ENCODE measurements at places on chromosomes 16 and 17. TPM values are rescaled to one million over a fixed set of nuclear protein-coding genes. Genes with fewer than 3 reads are reported as not detected.

The CMC2 gene
- total RNA-seq = 43.3 TPM

GRCh38 chr17:8700546-8700945, 44.1 kb downstream of the CCDC42 start:
- H3K27ac ChIP-seq = no peak overlapping the region
- H3K4me3 ChIP-seq = no peak overlapping the region
- H3K36me3 ChIP-seq = no peaks in the 10 kb centered on the region
- H3K4me1 ChIP-seq = no peaks in the 10 kb centered on the region
- DNase-seq = no peak
- H3K27me3 ChIP-seq = no peaks in the 10 kb centered on the region

DNA sequence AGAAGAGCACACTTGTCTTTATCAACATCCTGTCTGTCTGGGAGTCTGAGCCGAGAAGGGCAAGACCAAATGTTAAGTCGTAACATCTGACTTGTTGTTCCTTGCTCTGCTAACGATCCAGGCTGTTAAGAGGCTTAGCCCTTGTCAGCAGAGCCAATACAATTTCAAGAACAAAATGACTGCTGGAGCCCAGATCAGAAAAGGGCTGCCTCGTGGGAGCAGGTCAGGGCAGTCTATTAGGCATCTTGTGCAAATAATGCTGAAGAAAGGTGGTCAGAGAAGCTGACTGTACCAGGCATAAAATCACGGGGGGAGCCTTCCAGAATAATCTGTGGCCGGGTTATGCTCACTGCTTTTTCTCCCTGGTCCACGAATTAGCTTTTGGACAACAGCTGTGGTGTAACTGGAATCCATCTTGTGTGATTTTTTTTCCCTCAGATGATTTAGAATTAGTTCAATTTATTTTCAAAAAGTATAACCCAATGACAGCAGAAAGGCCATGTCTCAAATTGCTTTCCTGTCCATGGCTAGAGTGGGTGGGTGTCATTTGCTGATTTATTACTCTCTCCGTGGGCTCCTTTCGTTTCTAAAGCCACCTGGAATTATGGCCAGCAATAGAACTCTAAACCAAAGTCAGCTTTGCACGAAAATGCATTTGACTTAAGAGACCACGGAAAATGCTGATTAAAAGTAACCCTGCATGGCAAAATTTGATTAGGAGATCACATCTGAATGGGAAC, 221.1 kb upstream of the HSBP1 start:
- no peaks in the 10 kb centered on the region for H3K36me3 ChIP-seq
- no peaks in the 10 kb centered on the region for H3K4me1 ChIP-seq
- no peaks in the 10 kb centered on the region for H3K27me3 ChIP-seq
- H3K27ac ChIP-seq = no peak overlapping the region

The P2RX5 gene
- 1.6 TPM for total RNA-seq

DNA sequence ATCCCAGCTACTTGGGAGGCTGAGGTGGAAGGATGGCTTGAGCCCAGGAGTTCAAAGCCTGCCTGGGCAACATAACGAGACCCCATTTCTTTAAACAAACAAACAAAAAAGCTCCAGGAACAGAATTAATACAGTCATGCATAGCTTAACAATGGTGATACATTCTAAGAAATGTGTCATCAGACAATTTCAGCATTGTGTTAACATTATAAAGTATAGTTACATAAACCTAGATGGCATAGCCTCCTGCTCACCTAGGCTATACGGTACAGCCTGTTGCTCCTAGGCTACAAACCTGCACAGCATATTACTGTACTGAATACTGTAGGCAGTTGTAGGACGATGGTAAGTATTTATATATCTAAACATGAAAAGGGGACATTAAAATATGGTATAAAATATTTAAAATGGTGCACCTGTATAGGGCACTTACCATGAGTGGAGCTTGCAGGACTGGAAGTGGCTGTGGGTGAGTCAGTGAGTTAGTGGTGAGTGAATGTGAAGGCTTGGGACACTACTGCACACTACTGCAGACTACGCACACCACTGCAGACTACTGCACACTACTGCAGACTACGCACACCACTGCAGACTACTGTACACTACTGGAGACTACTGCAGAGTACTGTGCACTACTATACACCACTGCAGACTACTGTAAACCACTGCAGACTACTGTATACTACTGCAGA, 74.6 kb downstream of the TMC6 start:
- no peak overlapping the region for H3K4me3 ChIP-seq
- no peak overlapping the region for H3K27ac ChIP-seq
- DNase-seq = no peak
- H3K27me3 ChIP-seq = no peaks in the 10 kb centered on the region
- peaks cover 34% of the 10 kb centered on the region for H3K36me3 ChIP-seq

DNA sequence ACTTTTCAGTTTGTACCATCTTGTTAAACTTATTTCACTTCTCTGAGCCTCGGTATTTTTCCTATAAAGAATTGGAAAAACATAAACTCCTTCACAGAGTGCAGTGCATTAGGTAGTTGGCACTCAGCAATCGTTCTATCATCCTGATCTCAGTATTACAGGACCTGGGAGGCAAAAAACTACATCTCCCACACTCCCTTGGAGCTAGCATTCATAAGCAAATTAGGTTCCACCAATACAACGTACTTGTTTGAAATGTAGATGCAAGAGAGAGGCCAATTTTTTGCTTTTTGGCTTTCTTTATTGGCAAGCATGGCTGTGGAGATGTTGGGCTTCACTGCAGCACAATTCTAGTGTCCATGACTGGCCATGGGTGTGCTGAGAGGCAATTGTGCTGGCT, 285.2 kb downstream of the CA10 start:
- no peaks in the 10 kb centered on the region for H3K36me3 ChIP-seq
- DNase-seq = no peak
- H3K4me1 ChIP-seq = no peaks in the 10 kb centered on the region
- H3K27me3 ChIP-seq = no peaks in the 10 kb centered on the region
- H3K27ac ChIP-seq = no peak overlapping the region

The BCAS3 gene
- total RNA-seq = 23.5 TPM

GRCh38 chr16:70688246-70688742, 2.4 kb upstream of the MTSS2 start:
- no peaks in the 10 kb centered on the region for H3K36me3 ChIP-seq
- H3K4me3 ChIP-seq = no peak overlapping the region
- no peaks in the 10 kb centered on the region for H3K27me3 ChIP-seq
- DNase-seq = peak; percentile 90
- H3K4me1 ChIP-seq = peaks cover 74% of the 10 kb centered on the region
- peak overlapping the region; percentile 89 for H3K27ac ChIP-seq

GRCh38 chr16:85125570-85126393, 13.5 kb upstream of the CIBAR2 start:
- H3K27me3 ChIP-seq = no peaks in the 10 kb centered on the region
- H3K4me1 ChIP-seq = peaks cover 24% of the 10 kb centered on the region
- H3K4me3 ChIP-seq = no peak overlapping the region
- H3K27ac ChIP-seq = no peak overlapping the region
- H3K36me3 ChIP-seq = no peaks in the 10 kb centered on the region
- no peak for DNase-seq

DNA sequence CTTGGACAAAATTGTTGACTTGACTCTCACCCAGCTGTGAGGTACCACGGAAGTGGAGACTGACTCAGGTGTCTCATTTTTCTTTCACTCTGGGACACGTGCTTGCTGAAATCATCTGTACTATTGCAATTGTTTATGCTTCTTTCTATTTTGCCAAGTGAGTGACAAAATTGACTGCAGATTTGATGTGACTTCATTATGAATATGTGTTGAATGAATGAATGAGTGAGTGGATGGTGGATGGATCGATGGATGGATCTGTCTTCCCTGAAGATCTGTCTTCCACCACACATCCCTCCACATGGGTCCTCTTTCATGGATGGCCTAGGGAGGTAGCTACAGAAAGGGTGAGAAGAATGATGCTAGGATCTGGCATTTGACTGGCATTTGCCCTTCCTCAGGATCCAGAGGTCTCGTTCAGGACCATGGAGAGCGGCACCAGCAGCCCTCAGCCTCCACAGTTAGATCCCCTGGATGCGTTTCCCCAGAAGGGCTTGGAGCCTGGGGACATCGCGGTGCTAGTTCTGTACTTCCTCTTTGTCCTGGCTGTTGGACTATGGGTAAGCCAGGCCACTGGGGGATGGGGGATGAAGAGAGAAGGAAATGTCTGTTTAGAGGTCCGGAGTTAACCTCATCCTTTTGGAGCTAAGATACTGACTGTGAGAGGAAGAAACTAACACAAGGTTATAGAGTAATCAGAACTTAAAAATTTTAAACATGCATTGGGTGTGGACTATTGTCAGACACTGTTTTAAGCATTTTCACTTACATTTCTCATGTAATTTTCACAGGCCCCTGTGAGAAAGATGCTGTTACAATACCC, 12.7 kb downstream of the SLC5A11 start:
- H3K4me1 ChIP-seq = no peaks in the 10 kb centered on the region
- H3K27me3 ChIP-seq = no peaks in the 10 kb centered on the region
- H3K4me3 ChIP-seq = no peak overlapping the region
- no peaks in the 10 kb centered on the region for H3K36me3 ChIP-seq

- no peak for DNase-seq
- no peaks in the 10 kb centered on the region for H3K27me3 ChIP-seq
- H3K4me1 ChIP-seq = peaks cover 64% of the 10 kb centered on the region
- no peak overlapping the region for H3K4me3 ChIP-seq
Observed at GRCh38 chr17:49631496-49631895, 46.4 kb downstream of the SPOP start.

The CNTNAP1 gene
- 6.5 TPM for total RNA-seq

DNA sequence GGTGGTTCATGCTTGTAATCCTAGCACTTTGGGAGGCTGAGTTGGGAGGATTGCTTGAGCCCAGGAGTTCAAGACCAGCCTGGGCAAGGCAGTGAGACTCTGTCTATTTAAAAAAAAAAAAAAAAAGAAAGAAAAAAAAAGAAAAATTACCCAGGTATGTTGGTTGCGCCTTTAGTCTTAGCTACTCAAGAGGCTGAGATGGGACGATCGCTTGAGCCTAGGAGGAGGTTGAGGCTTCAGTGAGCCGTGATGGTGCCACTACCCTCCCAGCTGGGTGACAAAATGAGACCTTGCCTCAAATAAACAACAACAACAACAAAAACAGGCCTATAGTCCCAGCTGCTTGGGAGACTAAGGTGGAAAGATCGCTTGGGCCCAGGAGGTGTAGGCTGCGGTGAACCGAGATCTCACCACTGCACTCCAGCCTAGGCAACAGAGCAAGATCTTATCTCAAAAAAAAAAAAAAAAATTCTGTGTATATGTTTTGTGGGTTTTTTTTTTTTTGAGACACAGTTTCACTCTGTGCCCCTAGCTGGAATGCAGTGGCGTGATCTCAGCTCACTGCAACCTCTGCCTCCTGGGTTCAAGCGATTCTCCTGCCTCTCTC, 12.5 kb upstream of the ANKRD40CL start:
- H3K4me3 ChIP-seq = no peak overlapping the region
- peaks cover 5% of the 10 kb centered on the region for H3K4me1 ChIP-seq
- H3K27me3 ChIP-seq = peaks cover 9% of the 10 kb centered on the region
- no peaks in the 10 kb centered on the region for H3K36me3 ChIP-seq
- H3K27ac ChIP-seq = no peak overlapping the region

DNA sequence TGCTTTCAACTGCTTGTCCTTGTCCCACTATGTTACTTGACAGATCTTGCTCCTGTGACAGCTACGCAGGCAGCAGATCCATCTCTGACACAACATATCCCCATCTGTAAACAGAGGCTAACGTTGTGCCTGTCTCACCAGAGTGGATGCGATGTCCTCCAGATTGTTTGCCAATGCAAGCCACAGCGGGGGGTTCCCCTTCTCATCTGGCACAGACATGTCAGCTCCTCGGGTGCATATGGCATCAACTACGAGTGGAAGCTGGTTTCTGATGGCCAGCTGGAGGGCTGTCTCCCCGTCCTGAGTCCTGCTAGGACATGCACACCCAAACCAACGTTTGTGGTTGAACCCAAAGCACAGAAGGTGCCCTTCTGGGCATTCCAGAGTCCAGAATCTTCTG, 39.0 kb downstream of the CYB5D2 start:
- H3K27me3 ChIP-seq = no peaks in the 10 kb centered on the region
- H3K36me3 ChIP-seq = peaks cover 95% of the 10 kb centered on the region
- peak; percentile 34 for DNase-seq
- no peaks in the 10 kb centered on the region for H3K4me1 ChIP-seq

- no peaks in the 10 kb centered on the region for H3K36me3 ChIP-seq
- H3K27ac ChIP-seq = no peak overlapping the region
- no peaks in the 10 kb centered on the region for H3K27me3 ChIP-seq
- DNase-seq = no peak
- no peak overlapping the region for H3K4me3 ChIP-seq
- H3K4me1 ChIP-seq = peaks cover 30% of the 10 kb centered on the region
Observed at GRCh38 chr16:50699326-50700159, 6.1 kb downstream of the NOD2 start.

The MYO15A gene
- 2.8 TPM for total RNA-seq

The ZSCAN10 gene
- total RNA-seq = not detected

- peak overlapping the region; percentile 49 for H3K27ac ChIP-seq
- H3K27me3 ChIP-seq = no peaks in the 10 kb centered on the region
- H3K36me3 ChIP-seq = no peaks in the 10 kb centered on the region
- DNase-seq = no peak
Observed at GRCh38 chr16:20674684-20675487, 22.6 kb downstream of the ACSM1 start.

DNA sequence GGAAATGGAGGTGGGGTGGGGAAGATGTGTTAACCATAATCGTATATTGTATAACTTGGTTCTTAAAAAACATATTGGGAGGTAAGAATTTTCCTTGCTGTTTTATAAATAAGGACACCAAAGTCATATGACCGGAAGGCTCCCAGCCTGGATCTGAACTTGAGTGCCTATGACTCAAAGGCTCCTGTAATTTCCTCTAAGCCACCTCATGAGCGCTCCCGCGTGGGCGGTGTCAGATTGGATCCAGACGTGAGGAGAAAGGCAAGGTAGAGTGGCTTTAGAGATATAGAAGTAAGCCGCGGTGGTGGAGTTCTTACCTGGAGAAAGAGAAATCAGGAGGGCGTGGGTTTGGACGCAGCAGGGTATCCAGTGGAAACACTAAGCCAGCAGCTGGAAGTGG, 196.2 kb upstream of the NLRP1 start:
- H3K4me1 ChIP-seq = no peaks in the 10 kb centered on the region
- H3K4me3 ChIP-seq = no peak overlapping the region
- no peaks in the 10 kb centered on the region for H3K36me3 ChIP-seq
- no peaks in the 10 kb centered on the region for H3K27me3 ChIP-seq

The TMC5 gene
- total RNA-seq = 68.7 TPM

- no peak for DNase-seq
- no peaks in the 10 kb centered on the region for H3K27me3 ChIP-seq
- H3K4me3 ChIP-seq = no peak overlapping the region
Observed at GRCh38 chr17:42214156-42214555, 19.9 kb upstream of the GHDC start.

The ZFPM1 gene
- 8.4 TPM for total RNA-seq

The CCDC78 gene
- total RNA-seq = 0.78 TPM

- H3K4me1 ChIP-seq = peaks cover 98% of the 10 kb centered on the region
- H3K36me3 ChIP-seq = no peaks in the 10 kb centered on the region
- H3K27me3 ChIP-seq = no peaks in the 10 kb centered on the region
- peak overlapping the region; percentile 87 for H3K27ac ChIP-seq
- H3K4me3 ChIP-seq = no peak overlapping the region
Observed at GRCh38 chr17:45310380-45311324, 6.2 kb downstream of the MAP3K14 start.

DNA sequence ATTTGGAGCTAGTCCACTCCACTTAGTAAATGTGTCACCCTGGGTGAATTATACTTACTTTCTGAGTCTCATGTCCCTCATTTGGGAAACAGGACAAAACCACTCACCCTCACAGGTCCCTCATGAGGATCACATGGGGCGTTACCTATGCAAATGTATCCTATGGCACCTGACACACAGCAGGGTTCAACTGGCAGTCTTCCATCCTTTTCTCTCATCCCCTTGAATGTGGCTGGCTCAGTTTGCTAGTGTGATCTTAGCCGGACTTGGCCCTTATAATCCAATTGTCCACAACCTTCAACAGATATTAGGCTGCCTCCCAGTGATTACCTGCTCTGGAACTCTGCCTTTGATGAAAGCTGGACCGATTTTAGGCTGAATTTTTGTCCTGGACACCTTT, 308.8 kb downstream of the MAP2K6 start:
- H3K27ac ChIP-seq = no peak overlapping the region
- H3K4me1 ChIP-seq = no peaks in the 10 kb centered on the region
- H3K4me3 ChIP-seq = no peak overlapping the region
- DNase-seq = no peak
- no peaks in the 10 kb centered on the region for H3K36me3 ChIP-seq
